ENCODE measurements at places on chromosomes 6 and 20.

DNA sequence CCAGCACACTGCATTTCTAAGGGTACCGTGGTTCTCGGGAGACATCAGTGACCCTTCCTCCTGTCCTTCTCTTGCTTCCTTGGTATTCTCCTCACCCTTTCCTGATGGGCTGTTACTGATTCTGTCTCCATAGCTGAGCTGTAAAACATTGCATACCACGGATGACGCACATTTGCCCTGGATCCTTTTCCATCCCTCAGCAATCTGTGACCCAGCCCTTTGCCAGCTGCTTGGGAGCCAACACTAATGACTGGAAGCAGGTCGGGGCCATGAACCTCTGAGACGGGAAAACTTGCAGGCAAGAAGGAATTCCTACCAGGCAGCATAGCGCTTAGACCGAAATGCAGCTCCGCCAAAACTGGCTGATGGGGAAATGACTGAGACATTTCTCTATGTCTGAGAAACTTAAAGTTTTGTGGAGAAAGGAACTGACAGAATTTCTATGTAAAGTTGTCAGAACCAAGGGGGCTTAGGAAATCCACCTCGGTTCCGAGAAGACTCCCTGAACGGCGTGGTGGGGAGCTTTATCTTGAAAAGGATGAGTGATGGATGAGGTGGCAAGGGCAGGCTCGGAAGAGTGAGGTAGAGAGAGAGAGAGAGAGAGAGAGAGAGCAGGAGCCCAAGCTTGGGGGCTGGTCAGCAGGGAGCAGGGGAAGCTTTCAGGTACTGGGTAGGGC lies 19.2 kb downstream of the TUBB2B start:
- no peak for DNase-seq

GRCh38 chr6:52098721-52099120 lies 11.3 kb upstream of the PKHD1 start:
- peak; percentile 25 for DNase-seq

- no peak for DNase-seq
Measured at GRCh38 chr6:2476376-2476775, 231.0 kb upstream of the GMDS start.

- DNase-seq: no peak
Measured at GRCh38 chr6:148238713-148239112, 103.9 kb upstream of the SASH1 start.

- no peak for DNase-seq
Measured at GRCh38 chr20:1274485-1275311, 8.6 kb downstream of the SNPH start.

- no peak for DNase-seq
Measured at GRCh38 chr20:51354769-51355319, 187.7 kb downstream of the NFATC2 start.
